Activated T-cell treated with anti-CD3 and anti-CD28 coated beads, Interleukin-2, amount 50 U/mL, for 72 hours (primary cell): ENCODE measurements at places on chromosomes 1 and 21. TPM values are rescaled to one million over a fixed set of nuclear protein-coding genes. Genes with fewer than 3 reads are reported as not detected.

- no peaks in the 10 kb centered on the region for H3K27me3 ChIP-seq
- H3K4me3 ChIP-seq = no peak overlapping the region
- no peak overlapping the region for H3K27ac ChIP-seq
- H3K36me3 ChIP-seq = no peaks in the 10 kb centered on the region
- DNase-seq = no peak
These were observed 31.9 kb downstream of the WNT9A start for GRCh38 chr1:227915564-227916553.

- no peak for DNase-seq
- H3K27me3 ChIP-seq = no peaks in the 10 kb centered on the region
- no peak overlapping the region for H3K4me3 ChIP-seq
- no peak overlapping the region for H3K27ac ChIP-seq
- H3K36me3 ChIP-seq = peaks cover 13% of the 10 kb centered on the region
- H3K4me1 ChIP-seq = peaks cover 18% of the 10 kb centered on the region
These were observed 28.3 kb downstream of the SUCO start for GRCh38 chr1:172561252-172561651.

Gene IFNGR2
- 25.2 TPM for total RNA-seq

GRCh38 chr1:170663404-170664092 is 383 bp upstream of the PRRX1 start:
- H3K4me1 ChIP-seq = peaks cover 36% of the 10 kb centered on the region
- H3K27ac ChIP-seq = no peak overlapping the region
- DNase-seq = no peak

DNA sequence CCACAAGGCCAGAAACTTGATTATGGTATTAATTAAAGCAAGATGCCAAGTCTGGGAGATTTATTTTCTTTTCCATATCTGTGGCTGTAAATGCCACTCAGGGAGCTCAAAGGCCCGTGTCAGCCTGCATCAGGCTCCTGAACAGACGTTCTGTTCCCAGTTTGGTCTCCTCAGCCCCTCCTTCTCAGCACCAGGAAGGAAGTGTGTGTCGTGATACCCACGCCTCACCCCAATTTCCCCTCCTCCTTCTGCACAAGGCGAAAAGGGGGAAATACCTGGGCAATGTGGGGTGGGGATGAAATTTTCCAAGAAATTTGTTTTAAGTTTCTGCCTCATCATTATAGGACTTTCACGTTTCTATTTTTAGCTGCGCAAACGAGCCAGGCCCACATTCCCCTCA is 112.0 kb downstream of the SYF2 start:
- no peaks in the 10 kb centered on the region for H3K27me3 ChIP-seq
- peak overlapping the region; percentile 31 for H3K4me3 ChIP-seq
- peaks cover 43% of the 10 kb centered on the region for H3K4me1 ChIP-seq
- H3K36me3 ChIP-seq = no peaks in the 10 kb centered on the region
- no peak overlapping the region for H3K27ac ChIP-seq
- no peak for DNase-seq

DNA sequence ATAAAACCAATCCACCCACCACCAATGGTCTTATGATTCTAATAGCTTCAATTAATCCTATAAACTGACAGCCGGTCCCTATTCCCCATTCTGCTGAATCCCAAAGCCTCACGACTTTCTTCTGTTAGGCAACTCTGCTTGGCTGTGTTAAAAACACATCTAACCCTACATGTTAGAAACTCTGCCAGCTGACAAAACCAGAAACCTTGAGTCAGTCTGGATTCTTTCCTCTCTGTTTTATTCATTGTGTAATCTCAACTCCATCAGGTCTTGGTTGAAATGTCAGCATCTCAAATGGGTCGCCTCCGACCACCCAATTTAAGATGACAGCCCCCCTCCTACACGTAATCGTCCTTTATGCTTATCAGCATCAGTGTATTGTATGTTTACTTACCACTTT is 312.1 kb downstream of the DISC1 start:
- H3K36me3 ChIP-seq = no peaks in the 10 kb centered on the region
- no peak for DNase-seq
- no peaks in the 10 kb centered on the region for H3K4me1 ChIP-seq
- no peaks in the 10 kb centered on the region for H3K27me3 ChIP-seq
- H3K27ac ChIP-seq = no peak overlapping the region

Gene C1orf167
- not detected for total RNA-seq

DNA sequence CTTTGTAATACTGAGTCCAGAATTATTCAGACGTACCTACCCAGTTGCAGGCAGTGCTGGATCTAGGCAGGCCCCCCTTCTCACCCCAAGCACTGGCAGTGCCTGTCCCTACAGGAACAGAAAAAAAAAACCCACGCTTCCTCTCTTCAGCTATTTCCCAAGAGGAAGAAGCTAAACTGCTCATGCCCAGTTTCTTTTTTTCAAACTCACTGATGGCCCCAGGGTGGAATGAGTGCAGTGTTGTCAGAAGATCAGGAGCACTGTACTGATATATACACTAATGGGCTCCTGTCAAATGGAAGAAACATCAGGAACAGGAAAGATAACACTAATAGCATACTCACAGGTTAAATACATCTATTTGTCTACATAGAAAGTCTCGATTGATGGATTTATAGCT is 28.2 kb upstream of the DOCK7 start:
- no peak overlapping the region for H3K4me3 ChIP-seq
- no peaks in the 10 kb centered on the region for H3K27me3 ChIP-seq
- DNase-seq = no peak
- H3K27ac ChIP-seq = no peak overlapping the region
- no peaks in the 10 kb centered on the region for H3K36me3 ChIP-seq
- no peaks in the 10 kb centered on the region for H3K4me1 ChIP-seq

DNA sequence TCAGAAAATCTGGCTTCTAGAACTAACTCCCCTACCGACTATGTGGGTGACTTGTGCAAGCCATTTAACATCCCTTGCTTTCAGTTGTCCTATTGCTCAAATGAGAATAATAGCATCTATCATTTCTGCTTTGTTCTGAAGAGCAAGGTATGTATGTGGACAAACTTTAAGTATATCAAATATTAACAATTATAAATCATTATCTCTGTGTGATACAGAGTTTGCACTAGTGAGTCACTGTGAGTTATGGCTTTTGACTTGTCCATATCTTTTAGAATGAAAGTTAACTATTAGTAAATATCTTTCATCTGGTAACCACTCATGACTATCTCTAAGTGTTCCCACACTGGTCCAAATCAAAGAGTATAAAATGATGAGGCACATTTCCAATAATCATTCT is 812.9 kb upstream of the ADGRL2 start:
- no peak overlapping the region for H3K4me3 ChIP-seq
- no peak overlapping the region for H3K27ac ChIP-seq
- no peaks in the 10 kb centered on the region for H3K4me1 ChIP-seq
- no peak for DNase-seq
- no peaks in the 10 kb centered on the region for H3K27me3 ChIP-seq

Gene CASZ1
- 14.7 TPM for total RNA-seq

Gene GJA5
- total RNA-seq = not detected
